Renal cortex interstitium (tissue), 15 donors: ENCODE measurements at places on chromosomes 4 and X.

DNA sequence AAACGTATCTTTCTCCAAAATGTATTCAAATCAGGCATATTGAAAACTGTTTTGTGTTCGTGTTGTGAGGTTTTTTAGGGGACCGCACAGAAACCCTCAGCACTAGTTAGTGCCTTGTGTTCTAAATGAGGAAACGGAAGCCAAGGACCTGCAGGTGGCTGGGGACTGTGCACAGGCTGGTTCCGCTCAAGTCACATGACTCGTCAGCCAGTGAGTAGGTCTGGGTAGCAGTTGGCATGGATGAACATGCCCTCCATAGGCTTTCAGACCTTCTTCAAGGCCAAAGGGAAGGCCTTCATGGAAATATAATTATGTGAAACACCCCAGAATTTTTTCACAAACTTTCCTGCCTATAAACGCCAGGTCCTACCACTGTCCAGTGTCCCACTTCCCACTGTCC lies 1.3 kb upstream of the F11 start:
- DNase-seq: no peak

DNA sequence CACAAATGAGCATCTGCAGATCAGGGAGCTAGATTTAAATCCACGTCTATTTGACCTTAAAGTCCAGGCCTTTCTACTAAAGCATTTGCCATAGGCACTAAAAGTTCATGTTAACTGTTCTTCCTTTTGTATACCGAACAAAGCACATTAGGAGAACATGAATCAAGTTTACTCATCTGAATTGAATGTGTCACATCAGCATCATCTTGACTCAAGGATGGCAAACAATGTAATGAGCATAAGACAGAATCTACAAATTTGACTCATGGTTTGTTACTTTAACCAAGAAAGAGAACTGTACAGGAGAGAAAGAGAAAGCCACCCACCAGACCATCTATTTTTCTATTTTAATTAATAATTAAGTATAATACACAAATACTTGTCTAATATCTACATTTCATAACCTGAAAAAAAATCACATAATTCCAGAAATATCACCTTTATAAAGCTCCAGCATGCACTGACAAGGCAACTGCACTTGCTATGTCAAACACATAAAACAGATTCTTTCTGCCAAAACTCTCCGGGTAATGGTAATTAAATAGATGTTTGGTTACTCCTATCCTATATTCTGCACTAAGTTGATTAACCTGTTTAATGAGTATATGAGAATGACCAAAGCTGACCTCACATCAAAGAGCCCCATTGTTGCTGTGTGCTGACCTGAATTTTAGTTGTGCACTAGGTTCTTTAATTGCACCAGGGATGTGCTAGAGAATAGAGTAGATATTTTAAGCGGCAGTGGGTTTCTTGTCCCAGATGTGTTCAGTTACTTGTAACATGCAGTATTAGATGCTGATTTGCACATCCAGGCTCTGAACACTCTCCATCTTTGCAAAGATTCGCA lies 42.5 kb upstream of the LEF1 start:
- no peak for DNase-seq

GRCh38 chrX:19804151-19804550 lies 83.2 kb downstream of the SH3KBP1 start:
- no peak for DNase-seq

DNA sequence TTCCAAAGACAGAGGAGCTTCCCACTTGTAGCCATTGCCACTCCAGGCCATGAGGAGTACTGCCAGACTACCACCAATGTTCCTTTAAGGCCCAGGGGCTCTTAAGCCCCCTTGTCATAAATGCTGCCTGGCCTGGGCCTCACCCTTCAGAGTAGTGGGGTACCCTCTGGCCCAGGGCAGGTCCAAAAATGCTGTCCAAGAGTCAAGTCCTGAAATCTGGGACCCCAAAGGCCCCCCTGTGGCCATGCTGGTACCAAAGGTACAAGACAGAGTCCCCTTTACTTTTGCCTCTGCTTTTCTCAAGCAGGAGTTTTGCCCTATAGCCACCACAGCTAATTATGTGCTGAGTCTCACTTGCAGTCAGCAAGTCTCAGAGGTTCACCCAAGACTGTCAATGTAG lies 16.4 kb downstream of the RAB33B start:
- DNase-seq: no peak

- DNase-seq: no peak
Measured at GRCh38 chr4:55248756-55249155, 97.3 kb upstream of the SRD5A3 start.

DNA sequence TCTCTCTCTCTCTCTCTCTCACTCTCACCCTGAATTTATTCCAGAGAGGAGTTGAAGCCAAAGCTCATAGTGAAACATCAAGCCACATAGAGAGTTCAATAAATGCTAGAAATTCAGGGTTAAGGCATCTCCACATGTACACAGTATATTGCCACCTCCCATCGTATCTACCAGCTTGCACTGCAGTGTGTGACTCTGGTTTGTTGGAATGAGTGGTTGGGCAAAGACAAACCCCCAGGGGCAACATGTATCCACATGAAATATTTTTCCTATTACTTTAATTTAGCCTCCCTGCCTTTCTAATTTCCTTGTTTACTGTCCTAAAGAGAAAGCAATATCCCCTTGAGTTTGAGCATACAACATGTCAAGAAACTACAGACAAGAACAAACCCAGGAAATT lies 247.3 kb downstream of the SPATA18 start:
- no peak for DNase-seq
